ENCODE measurements at places on chromosomes 16 and 17.

- DNase-seq = no peak
Measured at GRCh38 chr16:75502916-75503605, 7.8 kb upstream of the CHST6 start.

DNA sequence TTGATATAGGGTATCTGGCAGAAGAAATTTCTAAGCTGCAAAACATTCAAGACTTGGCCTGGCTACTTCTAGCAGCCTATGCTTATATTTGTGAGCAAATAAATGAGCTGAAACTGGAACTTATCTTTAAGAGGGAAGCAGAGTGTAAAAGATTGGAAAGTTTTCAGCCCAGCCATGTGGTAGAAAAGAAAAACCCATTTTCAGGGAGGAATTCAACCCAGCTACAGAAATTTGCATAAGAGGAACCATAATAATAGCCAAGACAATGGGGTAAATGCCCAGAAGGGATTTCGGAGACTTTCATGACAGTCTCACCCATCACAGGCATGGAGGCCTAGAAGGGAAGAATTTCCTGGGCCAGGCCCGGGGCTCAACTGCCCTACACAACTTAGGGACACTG lies 31.7 kb downstream of the RNF112 start:
- no peak for DNase-seq

GRCh38 chr16:49556606-49557446 lies 183.2 kb downstream of the C16orf78 start:
- DNase-seq = no peak

- DNase-seq = no peak
Measured at GRCh38 chr17:5260542-5260941, 21.5 kb upstream of the RABEP1 start.

DNA sequence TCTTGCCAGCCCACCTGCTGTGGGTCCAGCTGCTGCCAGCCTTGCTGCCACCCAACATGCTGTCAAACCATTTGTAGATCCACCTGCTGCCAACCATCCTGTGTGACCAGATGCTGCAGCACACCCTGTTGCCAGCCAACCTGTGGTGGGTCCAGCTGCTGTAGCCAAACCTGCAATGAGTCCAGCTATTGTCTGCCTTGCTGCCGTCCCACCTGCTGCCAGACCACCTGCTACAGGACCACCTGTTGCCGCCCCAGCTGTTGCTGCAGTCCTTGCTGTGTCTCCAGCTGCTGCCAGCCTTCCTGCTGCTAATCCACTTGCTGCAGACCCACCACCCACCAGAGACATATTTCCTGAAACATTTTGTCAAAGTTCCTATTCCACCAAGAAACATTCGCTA lies 641 bp downstream of the KRTAP9-1 start:
- DNase-seq = no peak

Data from right lobe of liver (tissue), 6 donors.